ENCODE measurements at places on chromosomes 1 and 21. TPM values are rescaled to one million over a fixed set of nuclear protein-coding genes. Genes with fewer than 3 reads are reported as not detected.

DNA sequence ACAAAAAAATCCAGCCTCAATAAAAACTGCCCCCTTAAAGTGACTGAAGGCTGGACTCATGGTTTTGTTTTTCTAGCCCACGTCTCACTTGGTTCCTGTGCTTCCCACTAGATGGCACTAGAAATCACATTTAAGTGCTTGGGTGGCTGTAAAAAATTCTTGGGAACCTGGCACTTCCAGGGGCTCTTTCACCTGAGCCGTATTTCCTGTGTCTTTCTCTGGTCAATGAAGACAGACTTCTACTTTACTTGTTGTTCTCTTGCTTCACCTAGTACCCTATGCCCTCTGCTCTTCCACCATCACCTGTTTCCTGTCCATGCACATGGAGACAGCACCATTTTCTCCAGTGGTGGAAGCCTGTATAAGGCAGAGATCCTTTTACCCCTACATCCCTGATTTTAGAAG is 20.0 kb downstream of the METTL13 start:
- H3K27me3 ChIP-seq: no peaks in the 10 kb centered on the region
- DNase-seq: no peak
- no peak overlapping the region for H3K4me3 ChIP-seq
- H3K4me1 ChIP-seq: peaks cover 10% of the 10 kb centered on the region
- peaks cover 17% of the 10 kb centered on the region for H3K36me3 ChIP-seq
- peak overlapping the region; percentile 7 for H3K27ac ChIP-seq

DNA sequence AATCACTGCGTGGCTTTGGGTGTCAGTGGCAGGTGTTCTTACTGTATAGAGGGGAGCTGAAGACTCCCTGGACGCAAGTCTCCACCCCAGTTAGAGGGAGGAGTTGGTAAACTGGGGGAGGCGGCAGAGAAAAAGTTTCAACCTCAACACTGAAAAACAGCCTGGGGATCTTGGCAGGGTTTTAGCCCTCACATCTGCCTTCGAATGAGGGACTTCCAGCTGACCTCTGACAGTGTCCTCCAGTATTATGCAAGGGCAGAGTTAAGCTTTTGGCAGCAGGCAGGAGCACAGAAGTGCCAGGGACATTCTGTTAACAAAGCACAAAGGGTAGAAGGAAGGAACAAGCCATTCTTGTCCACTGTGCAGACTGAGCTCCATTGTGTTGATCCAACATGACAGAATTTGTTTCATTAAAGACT is 41.2 kb upstream of the RAB4A start:
- H3K27ac ChIP-seq: no peak overlapping the region
- H3K4me1 ChIP-seq: peaks cover 4% of the 10 kb centered on the region
- H3K4me3 ChIP-seq: no peak overlapping the region
- no peak for DNase-seq
- H3K36me3 ChIP-seq: no peaks in the 10 kb centered on the region

DNA sequence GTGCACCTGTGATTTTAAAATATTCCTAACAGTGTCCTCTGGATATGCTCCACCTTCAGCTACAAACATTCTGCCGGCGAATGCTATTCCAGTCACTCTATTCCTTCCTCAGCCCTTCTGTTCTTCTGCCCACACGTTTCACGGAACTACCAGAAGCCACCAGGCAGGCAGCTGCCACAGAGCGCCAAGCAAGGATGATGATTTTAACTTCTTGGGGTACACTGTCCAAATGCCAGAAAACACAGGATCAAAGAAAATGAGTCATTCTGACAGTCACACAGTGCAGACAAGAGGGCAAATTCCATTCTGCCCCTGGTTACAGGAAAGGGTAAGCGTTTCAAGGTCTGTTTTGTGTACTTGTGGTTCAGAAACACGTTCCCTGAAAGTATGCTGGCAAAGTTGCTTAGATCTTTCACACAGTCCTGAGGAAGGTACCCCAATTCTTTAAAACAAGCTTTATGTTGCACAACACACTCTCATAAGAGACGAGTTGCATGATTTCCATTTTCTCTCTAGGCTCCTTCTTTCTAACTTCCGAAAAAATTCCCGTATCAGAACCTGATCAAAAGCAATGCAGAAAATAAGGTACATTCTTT is 508.3 kb upstream of the PKN2 start:
- no peak overlapping the region for H3K4me3 ChIP-seq
- H3K4me1 ChIP-seq: no peaks in the 10 kb centered on the region
- no peak overlapping the region for H3K27ac ChIP-seq
- H3K27me3 ChIP-seq: peaks cover 12% of the 10 kb centered on the region
- H3K36me3 ChIP-seq: no peaks in the 10 kb centered on the region

DNA sequence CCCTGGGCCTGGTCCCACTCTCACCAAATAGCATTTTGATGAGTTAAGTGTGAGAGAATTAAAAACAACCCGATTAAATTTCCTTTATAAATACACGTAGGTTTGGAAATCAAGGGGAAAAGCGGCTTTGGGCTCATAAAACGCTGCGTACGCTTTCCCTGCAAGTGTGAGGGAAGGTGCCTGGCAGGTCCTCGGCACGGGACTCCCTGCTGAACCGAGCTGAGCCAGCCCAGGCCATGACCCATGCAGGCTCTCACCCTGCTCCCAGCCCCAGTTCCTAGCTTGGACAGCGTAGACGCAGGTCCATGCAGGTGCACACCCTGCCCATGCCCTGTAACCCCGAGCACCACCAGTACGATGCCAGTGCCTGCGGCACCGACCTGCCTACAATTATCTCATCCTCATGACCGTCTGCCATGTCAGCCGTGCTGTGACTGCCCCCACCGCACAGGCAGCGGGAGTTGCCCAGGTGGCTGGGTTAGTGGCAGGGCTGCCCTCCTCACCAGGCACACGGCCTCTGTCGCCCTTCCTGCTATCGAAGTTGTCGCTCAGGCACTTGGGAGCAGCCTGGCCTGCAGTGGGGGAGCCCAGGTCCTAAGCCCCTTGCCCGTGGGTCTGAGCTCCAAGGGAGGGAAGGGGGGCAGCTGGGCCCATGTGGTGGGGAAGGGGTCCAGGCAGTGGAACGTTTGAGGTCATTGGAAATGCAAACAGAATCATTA is 41.0 kb upstream of the ACTRT2 start:
- no peak overlapping the region for H3K27ac ChIP-seq
- no peak overlapping the region for H3K4me3 ChIP-seq
- no peaks in the 10 kb centered on the region for H3K27me3 ChIP-seq
- no peaks in the 10 kb centered on the region for H3K36me3 ChIP-seq
- H3K4me1 ChIP-seq: no peaks in the 10 kb centered on the region
- DNase-seq: peak; percentile 21

- peaks cover 24% of the 10 kb centered on the region for H3K36me3 ChIP-seq
- peaks cover 16% of the 10 kb centered on the region for H3K27me3 ChIP-seq
- H3K4me1 ChIP-seq: peaks cover 42% of the 10 kb centered on the region
- DNase-seq: no peak
- no peak overlapping the region for H3K4me3 ChIP-seq
These were observed 7.9 kb upstream of the TIAM1 start for GRCh38 chr21:31351960-31352359.

DNA sequence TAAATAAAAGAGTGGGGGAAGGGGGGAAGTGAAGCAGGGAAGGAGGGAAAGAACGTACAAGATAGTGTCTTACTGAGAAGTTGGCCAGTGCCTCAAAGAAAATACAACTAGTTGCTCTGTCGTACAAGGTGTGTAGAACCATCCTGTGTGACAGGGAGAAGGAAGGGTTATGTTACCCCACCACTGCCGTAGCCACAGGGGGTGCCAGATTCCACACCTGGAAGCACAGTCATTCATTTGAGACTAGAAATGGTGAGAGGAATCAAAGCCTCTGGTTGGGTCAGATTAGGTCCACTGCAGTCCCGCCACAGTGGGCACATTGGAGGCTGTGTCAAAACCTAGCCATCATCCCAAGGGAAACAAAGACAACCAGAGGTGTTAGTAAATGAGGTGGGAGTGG is 2.7 kb upstream of the ERI3 start:
- H3K36me3 ChIP-seq: peaks cover 1% of the 10 kb centered on the region
- H3K27me3 ChIP-seq: no peaks in the 10 kb centered on the region
- peaks cover 32% of the 10 kb centered on the region for H3K4me1 ChIP-seq
- no peak for DNase-seq
- H3K4me3 ChIP-seq: no peak overlapping the region

DNA sequence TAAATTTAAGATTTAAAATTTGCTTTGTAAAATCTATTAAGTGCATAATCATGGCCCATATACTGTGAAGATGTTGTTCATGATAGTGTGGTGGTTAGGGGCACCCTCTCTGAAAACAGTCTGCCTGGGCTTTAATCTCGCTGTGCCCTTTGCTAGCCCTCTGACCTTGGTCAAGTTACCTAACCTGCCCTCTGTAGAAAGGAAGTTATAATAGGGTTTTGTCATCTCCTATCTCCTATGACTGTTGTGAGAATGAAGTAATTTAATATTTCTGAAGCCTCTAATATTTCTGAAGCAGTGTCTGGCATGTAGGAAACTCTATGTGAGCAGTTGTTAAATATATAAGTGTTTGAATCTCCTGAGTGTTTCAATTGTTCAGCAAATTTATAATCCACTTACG is 116.6 kb upstream of the IVNS1ABP start:
- H3K27me3 ChIP-seq: no peaks in the 10 kb centered on the region
- no peak overlapping the region for H3K4me3 ChIP-seq
- H3K27ac ChIP-seq: no peak overlapping the region
- peaks cover 45% of the 10 kb centered on the region for H3K36me3 ChIP-seq

GRCh38 chr1:168303716-168304540 is 23.3 kb downstream of the TBX19 start:
- no peak overlapping the region for H3K27ac ChIP-seq
- no peaks in the 10 kb centered on the region for H3K27me3 ChIP-seq
- H3K36me3 ChIP-seq: peaks cover 3% of the 10 kb centered on the region
- H3K4me3 ChIP-seq: no peak overlapping the region

DNA sequence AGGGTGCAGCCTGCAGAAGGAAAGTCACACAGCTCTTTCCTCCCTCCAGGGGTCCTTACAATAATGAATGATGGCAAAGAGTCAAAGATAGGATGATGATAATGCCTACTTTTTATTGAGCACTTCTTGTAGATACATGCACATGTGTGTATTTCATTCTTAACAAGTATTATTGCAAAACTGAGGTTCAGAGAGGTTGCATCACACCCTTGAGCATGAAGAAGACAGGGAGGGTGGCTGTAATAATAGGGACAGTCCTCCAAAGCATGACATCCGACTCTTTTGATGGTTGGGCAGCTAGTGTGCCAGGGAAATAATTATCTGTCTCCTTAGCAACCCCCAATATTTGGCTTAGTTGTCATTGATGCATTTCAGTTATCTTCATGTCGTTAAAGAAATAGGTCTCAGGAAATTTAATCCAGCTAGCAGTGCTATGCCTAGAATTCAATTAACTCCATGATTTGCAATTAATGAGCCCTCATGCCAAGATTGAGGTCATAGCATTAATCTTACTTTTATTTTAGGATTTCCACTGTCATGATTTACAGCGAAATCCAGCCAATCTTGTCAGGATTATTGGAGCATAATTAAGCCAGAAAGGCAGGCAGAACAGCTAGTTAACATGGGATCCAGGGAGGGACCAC is 35.0 kb downstream of the DNAJC6 start:
- no peak overlapping the region for H3K4me3 ChIP-seq
- H3K27ac ChIP-seq: no peak overlapping the region
- DNase-seq: no peak
- H3K36me3 ChIP-seq: peaks cover 1% of the 10 kb centered on the region

DNA sequence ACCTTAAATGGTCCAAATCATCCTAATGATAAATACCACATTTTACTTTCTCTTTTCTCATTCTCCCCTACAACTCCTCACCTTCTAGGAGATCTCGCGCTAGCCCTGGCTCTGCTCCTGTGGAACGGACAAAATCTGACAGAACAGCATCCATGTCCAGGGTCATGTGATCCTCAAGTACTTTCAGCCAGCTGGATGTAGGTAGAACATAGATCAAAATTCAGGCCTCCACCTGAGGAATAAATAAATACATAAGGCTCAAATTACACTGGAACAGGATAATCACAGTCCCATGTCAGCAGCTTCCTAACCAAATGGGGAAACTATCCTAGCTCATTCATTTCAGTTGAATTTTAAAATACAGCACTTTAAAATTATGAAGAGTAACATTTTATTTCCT is 33.2 kb downstream of the OTUD7B start:
- no peak overlapping the region for H3K4me3 ChIP-seq
- DNase-seq: no peak
- peaks cover 23% of the 10 kb centered on the region for H3K36me3 ChIP-seq
- H3K27me3 ChIP-seq: no peaks in the 10 kb centered on the region
- H3K27ac ChIP-seq: no peak overlapping the region
- H3K4me1 ChIP-seq: peaks cover 21% of the 10 kb centered on the region

- H3K4me3 ChIP-seq: no peak overlapping the region
- H3K27ac ChIP-seq: no peak overlapping the region
- peaks cover 8% of the 10 kb centered on the region for H3K27me3 ChIP-seq
- DNase-seq: no peak
These were observed 37.3 kb downstream of the RGS4 start for GRCh38 chr1:163106364-163106987.

DNA sequence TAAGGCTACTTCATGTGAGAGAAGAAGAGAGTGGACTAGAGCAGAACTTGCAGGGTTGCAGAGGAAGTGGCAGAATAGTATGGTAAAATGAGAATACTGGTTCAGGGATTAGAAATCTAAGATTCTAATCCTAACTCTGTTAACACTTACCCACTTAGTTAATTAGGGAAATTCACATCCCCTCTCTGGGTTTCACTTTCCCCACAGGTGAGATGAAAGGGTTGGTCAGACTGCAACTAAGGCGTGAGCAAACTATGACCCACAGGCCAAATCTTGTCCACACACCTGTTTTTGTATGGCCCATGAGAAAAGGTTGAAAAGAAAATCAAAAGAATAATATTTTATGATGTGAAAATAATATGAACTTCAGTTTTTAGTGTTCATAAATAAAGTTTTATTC is 117.5 kb downstream of the MACF1 start:
- no peaks in the 10 kb centered on the region for H3K27me3 ChIP-seq
- peak overlapping the region; percentile 16 for H3K27ac ChIP-seq
- peaks cover 55% of the 10 kb centered on the region for H3K36me3 ChIP-seq
- DNase-seq: no peak
- peaks cover 32% of the 10 kb centered on the region for H3K4me1 ChIP-seq

DNA sequence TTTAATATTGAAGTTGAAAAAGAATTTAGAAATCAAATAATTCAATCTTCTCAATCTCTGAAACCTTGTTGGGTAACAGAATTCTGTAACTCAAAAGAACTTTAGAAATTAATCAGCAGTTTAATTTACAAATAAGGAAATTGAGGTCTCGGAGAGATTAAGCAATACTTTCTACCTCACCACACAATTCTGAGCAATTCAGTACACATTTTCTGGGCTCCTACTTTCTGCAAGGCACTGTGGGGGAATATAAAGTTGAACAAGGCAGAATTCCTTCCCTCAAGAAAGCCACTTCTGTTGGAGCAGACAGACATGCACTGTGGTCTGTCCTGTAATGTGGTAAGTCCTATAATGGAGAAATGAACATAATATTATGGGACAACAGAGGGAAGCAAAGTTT is 47.7 kb downstream of the MEF2D start:
- no peak overlapping the region for H3K27ac ChIP-seq
- H3K36me3 ChIP-seq: no peaks in the 10 kb centered on the region
- peaks cover 42% of the 10 kb centered on the region for H3K4me1 ChIP-seq

GRCh38 chr1:150621497-150622302 is 7.7 kb downstream of the ENSA start:
- H3K4me3 ChIP-seq: no peak overlapping the region
- peaks cover 73% of the 10 kb centered on the region for H3K4me1 ChIP-seq
- peak overlapping the region; percentile 52 for H3K27ac ChIP-seq
- no peaks in the 10 kb centered on the region for H3K27me3 ChIP-seq
- peak; percentile 74 for DNase-seq

FCRL6 gene
- total RNA-seq: 0.61 TPM

TRIM45 gene
- total RNA-seq: 0.75 TPM

ENAH gene
- total RNA-seq: not detected

CD52 gene
- 971 TPM for total RNA-seq

SLC22A15 gene
- 1.8 TPM for total RNA-seq

FLG2 gene
- not detected for total RNA-seq

CFAP74 gene
- total RNA-seq: not detected

EXTL2 gene
- total RNA-seq: 2.6 TPM

ARTN gene
- not detected for total RNA-seq

TMCC2 gene
- total RNA-seq: 2.6 TPM

RXFP4 gene
- not detected for total RNA-seq

FCMR gene
- total RNA-seq: 33.0 TPM

LCE2A gene
- total RNA-seq: not detected

All from activated CD8-positive, alpha-beta memory T cell treated with anti-CD3 and anti-CD28 coated beads, Interleukin-2, amount 10 ng/mL, durations not matched to agents 7 days and 5 days (primary cell).